Activated naive CD4-positive, alpha-beta T cell treated with anti-CD3 and anti-CD28 coated beads for 36 hours (primary cell): ENCODE measurements at places on chromosomes 4 and X.

- DNase-seq: peak; percentile 71
Observed at GRCh38 chr4:42519803-42520417, 122.6 kb downstream of the SHISA3 start.

GRCh38 chrX:38618180-38618579, 56.8 kb downstream of the TSPAN7 start:
- DNase-seq: no peak

- DNase-seq: no peak
Observed at GRCh38 chrX:10032147-10032546, 65.0 kb downstream of the CLDN34 start.

GRCh38 chr4:101417046-101417445, 69.7 kb upstream of the PPP3CA start:
- no peak for DNase-seq

GRCh38 chr4:113141901-113142346, 92.5 kb downstream of the ANK2 start:
- no peak for DNase-seq

DNA sequence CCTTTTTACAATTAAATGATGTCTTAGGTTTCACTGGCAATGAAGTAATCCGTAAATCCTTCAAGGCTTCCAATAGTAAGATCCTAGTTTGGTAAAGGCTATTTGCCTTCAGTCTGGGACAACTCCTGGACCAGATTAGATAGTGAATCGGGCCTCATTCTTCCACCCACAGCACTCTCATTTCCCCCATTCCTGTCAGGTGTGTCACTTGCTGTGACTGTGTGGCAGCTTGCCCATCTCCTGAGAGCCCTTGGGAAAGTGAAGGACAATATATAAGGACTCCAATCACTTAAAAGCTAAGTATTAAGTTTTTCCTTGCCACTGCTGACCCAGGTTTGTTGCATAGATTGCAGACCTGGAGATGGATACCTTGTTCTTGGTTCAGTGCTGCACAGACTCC, 3.3 kb upstream of the GASK1B start:
- no peak for DNase-seq

DNA sequence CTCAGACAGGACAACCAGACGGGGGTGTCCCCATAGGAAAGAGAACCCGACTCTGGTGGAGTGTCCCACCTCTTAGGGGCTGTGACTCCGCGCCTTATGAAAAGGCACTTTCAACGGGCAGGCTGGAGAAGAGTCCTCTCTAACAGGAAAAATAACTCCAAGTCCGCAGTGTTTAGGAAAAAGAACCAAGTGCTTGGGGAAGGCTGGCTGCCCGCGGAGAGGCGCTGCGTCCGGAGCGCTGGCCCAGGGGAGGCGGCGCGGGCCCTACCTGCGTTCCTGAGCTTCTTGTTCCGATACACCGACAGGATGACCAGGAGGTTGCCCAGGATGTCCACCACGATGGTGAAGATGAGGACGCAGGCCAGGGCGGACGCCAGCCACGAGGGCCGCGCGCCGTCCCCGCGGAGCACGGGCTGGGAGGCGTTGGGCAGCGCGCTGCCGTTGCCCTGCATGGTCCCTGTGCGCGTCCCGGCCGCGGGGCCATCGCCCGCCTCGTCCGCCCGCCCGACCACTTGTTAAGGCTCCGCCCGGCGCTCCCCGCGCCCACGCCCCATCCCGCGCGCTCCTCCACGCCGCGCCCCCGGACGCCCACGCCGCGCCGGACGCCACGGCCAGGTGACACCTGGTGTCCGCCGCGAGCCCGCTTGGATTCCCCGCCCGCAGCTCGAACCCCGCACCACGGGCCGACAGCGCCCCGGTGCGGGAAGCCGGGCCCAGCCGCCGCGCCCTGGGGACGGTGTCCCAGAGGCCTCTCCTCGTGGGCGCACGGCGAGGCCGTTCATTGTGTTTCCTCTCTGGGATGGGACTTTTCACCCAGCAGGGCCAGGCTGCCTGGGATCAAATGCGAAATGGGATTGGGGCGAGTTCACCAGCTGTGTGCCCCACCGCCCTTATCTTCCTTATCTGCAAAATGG, at the start of gene MTNR1A:
MTNR1A (minus strand) TSS at position 654 of the 914 bp plus-strand sequence; CDS start at position 452, 202 bp downstream.
- no peak for DNase-seq

DNA sequence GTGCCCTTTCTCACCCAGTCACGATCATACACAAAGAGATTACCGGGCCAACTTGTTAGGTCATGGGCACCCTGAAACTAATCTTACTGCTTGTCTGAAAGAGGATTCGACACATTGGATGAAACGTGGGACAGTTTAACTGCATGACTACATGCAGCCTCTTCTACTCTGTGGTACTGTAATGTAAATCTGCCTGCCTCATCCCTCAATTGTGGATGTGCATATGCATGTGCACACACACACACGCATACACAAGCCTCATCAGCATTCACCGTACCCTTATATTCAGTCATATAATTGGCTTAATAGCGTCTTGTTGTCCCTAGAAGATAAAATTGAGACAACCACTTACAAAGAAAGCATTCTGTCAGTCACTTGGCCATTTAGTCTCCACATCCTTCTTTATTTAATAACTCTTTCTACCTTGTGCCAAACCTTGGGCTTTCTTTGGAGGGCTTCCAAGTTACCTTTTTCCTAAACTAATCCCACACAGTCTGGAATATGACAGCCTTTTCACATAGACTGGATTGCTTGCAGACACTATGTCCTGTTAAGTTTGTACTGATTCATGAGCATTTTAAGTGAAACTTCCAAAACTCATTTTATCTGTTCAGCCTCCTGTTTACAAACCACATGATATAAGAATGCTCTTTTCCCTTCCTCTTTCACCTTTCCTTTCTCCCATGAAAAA, 132.9 kb downstream of the AFF2 start:
- DNase-seq: no peak

DNA sequence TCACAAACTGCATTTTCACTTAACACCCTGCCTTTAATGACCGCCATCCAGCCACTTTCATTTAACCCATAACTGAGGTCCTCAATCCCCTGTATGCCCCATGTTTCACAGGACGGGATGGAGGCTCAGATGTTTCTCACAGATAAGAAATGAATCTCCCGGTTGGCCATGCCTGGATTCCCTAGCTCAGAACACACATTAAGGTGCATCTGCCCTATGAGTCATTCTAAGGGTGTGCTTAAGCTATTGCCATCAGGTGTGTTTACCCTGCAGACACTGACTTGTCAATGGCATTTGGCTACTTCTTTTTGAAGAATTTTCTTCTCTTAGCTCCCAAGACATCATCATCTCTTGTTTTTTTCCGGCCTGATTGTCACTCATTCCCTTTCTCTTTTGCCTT, 222.6 kb upstream of the SMIM31 start:
- no peak for DNase-seq

DNA sequence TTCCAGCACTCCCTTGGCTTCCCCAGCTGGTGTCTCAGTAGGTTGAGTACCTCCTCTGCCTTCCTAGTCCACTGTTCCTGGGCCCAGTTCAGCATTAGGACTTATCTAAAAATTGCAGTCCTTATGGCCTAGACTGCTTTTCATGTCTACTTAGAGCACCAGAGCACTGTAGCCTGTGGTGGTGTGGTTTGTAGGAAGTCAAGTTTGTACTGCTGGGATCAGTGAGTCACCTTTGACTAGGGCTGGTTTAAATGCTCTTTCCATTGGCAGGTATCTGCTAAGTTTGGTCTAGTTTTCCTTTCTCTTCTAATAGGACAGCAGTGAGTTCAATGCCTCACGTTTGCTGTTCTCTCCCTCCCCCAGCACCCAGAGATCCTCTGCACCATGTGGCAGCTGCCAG, 233.6 kb upstream of the WDFY3 start:
- no peak for DNase-seq

DNA sequence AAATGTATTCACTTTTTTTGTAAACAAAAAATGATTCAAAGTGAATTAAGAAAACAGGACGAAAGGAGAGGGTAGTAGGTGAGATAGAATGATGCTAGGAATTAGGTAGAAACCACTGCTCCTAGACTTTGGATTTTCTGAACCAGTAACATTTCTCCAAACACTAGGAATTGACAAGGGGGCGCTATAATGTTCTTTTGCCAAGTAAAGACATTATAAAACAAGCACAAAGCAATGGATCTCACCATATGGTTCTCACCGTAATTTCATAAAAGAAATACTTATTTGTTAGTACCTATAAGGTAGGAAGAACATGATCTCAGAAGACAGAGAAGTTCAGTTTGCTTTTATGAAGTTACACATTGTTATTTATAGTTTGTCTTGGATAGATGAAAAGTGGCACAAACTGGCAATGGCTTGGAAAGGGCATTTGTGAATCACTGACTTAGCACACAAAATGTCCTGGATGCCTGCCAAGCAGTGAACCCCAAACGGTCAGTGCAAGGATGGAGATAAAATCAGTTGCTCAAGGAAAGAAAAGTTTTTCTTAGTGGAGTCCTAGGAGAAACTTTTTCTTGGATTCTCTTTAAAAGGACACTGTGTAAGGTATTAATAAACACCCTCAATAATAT, 8.1 kb upstream of the TBC1D1 start:
- DNase-seq: no peak

DNA sequence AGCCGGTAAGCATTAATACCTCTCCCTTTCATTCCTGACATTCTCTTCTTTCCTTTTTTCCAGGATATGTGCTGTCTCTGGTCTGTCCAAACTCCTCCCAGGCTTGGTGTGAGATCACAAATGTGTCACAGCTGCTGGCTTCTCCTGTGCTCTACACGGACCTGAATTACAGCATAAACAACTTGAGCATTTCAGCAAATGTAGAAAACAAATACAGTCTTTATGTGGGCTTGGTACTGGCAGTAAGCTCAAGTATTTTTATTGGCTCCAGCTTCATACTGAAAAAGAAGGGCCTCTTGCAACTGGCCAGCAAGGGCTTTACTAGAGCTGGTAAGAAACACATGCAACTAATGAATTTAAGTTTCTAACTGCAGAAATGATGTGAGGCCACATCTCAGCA, 8.4 kb downstream of the NIPAL1 start:
- no peak for DNase-seq

GRCh38 chr4:146123231-146123630, 52.3 kb upstream of the LSM6 start:
- no peak for DNase-seq

DNA sequence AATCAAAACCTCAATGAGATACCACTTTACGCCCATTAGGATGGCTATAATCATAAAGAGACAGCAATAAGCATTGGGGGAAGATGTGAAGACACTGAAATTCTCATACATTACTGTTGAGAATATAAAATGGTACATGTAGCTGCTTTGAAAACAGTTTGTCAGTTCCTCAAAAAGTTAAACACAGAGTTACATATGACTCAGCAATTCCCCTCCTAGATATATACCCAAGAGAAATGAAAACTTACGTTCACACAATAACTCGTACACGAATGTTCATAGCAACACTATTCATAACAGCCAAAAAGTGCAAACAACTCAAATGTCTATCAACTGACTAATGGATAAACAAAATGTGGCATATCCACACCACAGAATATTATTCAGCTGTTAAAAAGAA, 36.6 kb downstream of the PHF8 start:
- DNase-seq: no peak

- DNase-seq: no peak
Observed at GRCh38 chrX:31591355-31591754, 519.5 kb upstream of the FTHL17 start.

DNA sequence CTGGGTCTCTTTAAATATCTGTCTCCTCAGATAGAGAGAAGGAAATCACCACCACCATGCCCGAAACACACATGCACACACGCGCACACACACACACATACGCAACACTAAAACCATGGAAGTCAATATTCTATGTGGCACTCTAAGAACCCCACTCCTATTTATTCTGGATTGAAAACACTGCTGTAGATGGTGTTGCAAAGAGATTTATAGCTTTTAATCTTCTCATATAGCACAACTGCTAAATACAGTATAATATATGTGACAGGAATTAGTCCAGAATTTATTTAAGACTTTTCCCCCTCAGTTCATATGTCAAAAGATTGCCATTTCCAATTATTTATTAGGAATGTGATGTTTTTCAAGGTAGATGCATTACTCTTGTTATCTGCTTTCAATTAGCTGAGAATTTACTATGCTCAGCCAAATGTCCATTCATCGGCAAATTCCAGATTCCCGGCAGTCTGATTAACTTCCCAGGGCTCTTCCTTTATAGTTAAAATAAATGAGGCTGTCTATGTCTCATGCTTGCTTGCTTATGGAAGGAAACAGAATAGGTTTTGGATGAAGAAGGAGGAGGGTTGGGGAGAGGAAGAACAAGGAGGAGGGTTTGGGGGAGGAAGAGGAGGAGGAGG, 115.4 kb upstream of the NDP start:
- DNase-seq: no peak

- no peak for DNase-seq
Observed at GRCh38 chrX:139332441-139332840, 198.1 kb upstream of the F9 start.

DNA sequence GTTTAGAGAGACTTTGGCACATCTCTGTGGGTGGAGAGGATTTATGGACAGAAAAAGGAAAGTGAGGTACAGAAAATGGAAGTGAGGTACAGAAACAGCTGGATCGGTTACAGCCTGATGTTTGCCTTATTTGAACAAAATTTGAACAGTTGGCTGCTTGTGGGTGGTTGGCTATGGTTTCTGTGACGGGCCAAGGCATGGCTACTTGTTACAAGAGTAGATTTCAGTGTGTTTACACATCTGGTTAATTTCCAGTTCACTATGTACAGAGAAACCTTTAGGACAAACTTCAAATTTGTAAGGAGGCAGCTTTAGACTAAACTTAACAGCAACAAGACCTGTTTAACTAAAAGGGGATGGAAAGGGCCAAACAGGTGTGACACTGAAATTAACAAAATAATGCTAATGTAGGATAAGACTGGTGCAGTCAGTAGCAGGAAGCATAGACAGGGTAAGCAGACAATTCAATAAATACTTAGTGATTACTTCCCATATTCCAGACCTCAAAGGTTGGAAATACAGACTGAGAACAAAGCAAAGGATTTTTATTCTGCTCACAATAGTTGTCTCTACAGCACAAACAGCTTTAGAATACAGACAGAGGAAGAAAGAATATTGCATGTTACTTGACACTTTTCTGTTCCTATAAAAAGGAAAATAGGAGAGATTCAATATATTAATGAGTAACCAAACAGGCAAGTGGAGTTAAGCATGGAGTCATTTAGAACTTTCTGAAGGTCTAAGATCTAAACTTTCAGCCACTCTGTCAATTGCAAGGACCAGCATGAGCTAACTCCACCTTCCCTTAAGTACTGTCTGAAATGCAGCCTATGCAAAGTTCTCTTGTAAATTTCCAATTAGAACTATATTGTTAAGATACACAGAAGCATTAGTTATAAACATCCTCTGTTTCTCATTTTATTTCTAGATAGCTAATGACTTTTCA, 294.4 kb upstream of the FAT4 start:
- no peak for DNase-seq

GRCh38 chrX:154412468-154412867, 1.1 kb downstream of the TAFAZZIN start:
- DNase-seq: peak; percentile 53
